ENCODE measurements at places on chromosomes 4 and X. TPM values are rescaled to one million over a fixed set of nuclear protein-coding genes. Genes with fewer than 3 reads are reported as not detected.

Gene XAGE1A
- not detected for total RNA-seq

Gene EPHA5
- 0.52 TPM for total RNA-seq

Gene SMAD1
- total RNA-seq: 22.1 TPM

Gene PPARGC1A
- 0.69 TPM for total RNA-seq

Gene CCDC120
- 0.63 TPM for total RNA-seq

Gene GABRQ
- total RNA-seq: under 0.01 TPM

Gene GPR143
- total RNA-seq: not detected

Gene PDCL2
- total RNA-seq: not detected

Gene F8A1
- total RNA-seq: 2.0 TPM

Gene CCNB3
- total RNA-seq: 0.63 TPM

Gene CXCL13
- total RNA-seq: not detected

Gene AMER1
- total RNA-seq: 1.1 TPM

Gene IL2
- not detected for total RNA-seq

Gene TAPT1
- total RNA-seq: 8.8 TPM

Gene GLUD2
- 1.8 TPM for total RNA-seq

Gene ACE2
- total RNA-seq: not detected

Gene ATP8A1
- total RNA-seq: 2.2 TPM

Gene MAGEA1
- not detected for total RNA-seq

Gene FGFBP2
- not detected for total RNA-seq

Gene MAGEE2
- total RNA-seq: not detected

Gene PRSS12
- 40.7 TPM for total RNA-seq

Gene OFD1
- 8.3 TPM for total RNA-seq

Gene PCDH11X
- total RNA-seq: not detected

Gene NSG1
- 0.17 TPM for total RNA-seq

Gene GAGE12J
- not detected for total RNA-seq

Gene IGSF1
- not detected for total RNA-seq

Gene MAGEC1
- not detected for total RNA-seq

Gene ITGB1BP2
- 0.43 TPM for total RNA-seq

Gene MAGEC2
- not detected for total RNA-seq

Gene LINC00632
- total RNA-seq: 2.4 TPM

Gene SHOX
- not detected for total RNA-seq

Gene CLDN22
- not detected for total RNA-seq

Gene PAGE5
- total RNA-seq: not detected

Gene RRH
- total RNA-seq: not detected

Gene CCNA2
- total RNA-seq: 0.94 TPM

Gene MAGEA2
- not detected for total RNA-seq

Gene CSAG3
- total RNA-seq: not detected

Gene SHISA3
- total RNA-seq: 0.32 TPM

Gene NOX1
- 0.17 TPM for total RNA-seq

Gene SPANXA2
- total RNA-seq: not detected

Gene YY2
- 1.4 TPM for total RNA-seq

Gene UNC5C
- 4.1 TPM for total RNA-seq

Gene SFRP2
- total RNA-seq: not detected

Gene SPANXA1
- not detected for total RNA-seq

Gene ARSJ
- total RNA-seq: 17.0 TPM

Gene CT47B1
- total RNA-seq: not detected

Gene AIMP1
- total RNA-seq: 18.9 TPM

Measured in bronchial smooth muscle cell (primary cell).